ENCODE measurements at places on chromosomes 4 and X. TPM values are rescaled to one million over a fixed set of nuclear protein-coding genes. Genes with fewer than 3 reads are reported as not detected.

The CTAG2 gene
- total RNA-seq = not detected

The FATE1 gene
- total RNA-seq = not detected

The CXCL6 gene
- total RNA-seq = 0.69 TPM

The ADH1C gene
- not detected for total RNA-seq

The STAG2 gene
- total RNA-seq = 114 TPM

The HMX1 gene
- total RNA-seq = 0.46 TPM

The PNMA5 gene
- 9.7 TPM for total RNA-seq

The BBS12 gene
- 15.2 TPM for total RNA-seq

The LRP2BP gene
- 9.0 TPM for total RNA-seq

The BEND4 gene
- 12.9 TPM for total RNA-seq

The GAGE12H gene
- total RNA-seq = not detected

The NDST3 gene
- 30.2 TPM for total RNA-seq

The KLKB1 gene
- total RNA-seq = 0.69 TPM

The GAGE12J gene
- not detected for total RNA-seq

The CXorf65 gene
- total RNA-seq = not detected

The USP17L21 gene
- not detected for total RNA-seq

The PSAPL1 gene
- total RNA-seq = not detected

The JCHAIN gene
- total RNA-seq = not detected

The GC gene
- not detected for total RNA-seq

The FAM193A gene
- total RNA-seq = 21.9 TPM

The P2RY10 gene
- total RNA-seq = not detected

The ADRA2C gene
- 4.8 TPM for total RNA-seq

The HMGB2 gene
- total RNA-seq = 42.2 TPM

The SLBP gene
- 39.0 TPM for total RNA-seq

The TMPRSS11A gene
- total RNA-seq = not detected

The IGFBP7 gene
- 59.1 TPM for total RNA-seq

The CT45A10 gene
- total RNA-seq = not detected

The NRK gene
- total RNA-seq = 0.46 TPM

The COL25A1 gene
- total RNA-seq = 62.1 TPM

The NKAP gene
- total RNA-seq = 10.6 TPM

The SLC4A4 gene
- total RNA-seq = 61.1 TPM
